ENCODE measurements at places on chromosomes 7 and 10.

DNA sequence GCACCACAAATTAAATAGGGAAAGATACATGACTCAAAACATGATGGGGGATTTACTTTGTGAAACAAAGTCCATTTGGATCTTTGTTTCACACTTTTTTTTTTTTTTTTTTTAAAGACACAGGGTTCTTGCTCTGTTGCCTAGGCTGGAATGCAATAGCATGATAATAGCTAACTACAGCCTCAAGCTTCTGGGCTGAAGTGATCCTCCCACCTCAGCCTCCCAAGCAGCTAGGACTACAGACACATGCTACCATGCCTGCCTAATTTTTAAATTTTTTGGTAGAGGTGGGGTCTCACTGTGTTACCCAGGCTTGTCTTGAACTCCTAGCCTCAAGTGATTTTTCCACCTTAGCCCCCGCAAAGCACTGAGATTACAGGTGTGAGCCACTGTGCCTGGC is 172.6 kb upstream of the KLF14 start:
- H3K4me3 ChIP-seq: no peak overlapping the region
- H3K27me3 ChIP-seq: no peaks in the 10 kb centered on the region
- peaks cover 7% of the 10 kb centered on the region for H3K4me1 ChIP-seq
- H3K27ac ChIP-seq: peak overlapping the region; percentile 41

DNA sequence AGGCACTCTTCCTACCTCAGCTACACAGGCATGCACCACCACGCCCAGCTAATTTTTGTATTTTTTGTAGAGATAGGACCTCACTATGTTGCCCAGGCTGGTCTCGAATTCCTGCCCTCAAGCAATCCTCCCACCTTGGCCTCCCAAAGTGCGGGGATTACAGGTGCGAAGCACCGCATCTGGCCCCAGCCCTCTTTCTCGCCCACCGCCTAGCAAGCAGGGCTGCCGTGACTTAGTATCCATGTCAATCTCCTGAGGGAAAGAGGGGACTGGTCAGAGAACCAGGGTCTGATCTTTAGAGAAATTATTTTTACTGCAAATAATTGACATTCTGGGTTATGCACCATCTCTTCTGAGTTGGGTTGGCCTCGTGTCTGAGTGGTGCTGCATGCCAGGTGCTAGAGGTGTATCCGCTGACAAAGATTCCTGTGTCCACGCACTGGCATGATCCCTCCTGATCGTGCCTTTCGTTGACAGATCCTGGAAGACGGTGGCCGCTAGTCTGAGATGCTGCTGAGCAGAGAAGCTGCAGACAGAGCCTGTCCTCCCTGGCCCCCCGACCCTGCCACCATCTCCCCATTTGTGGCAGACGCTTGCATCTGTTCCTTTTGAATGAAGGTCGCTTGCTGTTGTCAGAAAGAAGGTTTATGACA is 22.7 kb downstream of the WIPI2 start:
- no peaks in the 10 kb centered on the region for H3K27me3 ChIP-seq
- no peak overlapping the region for H3K27ac ChIP-seq
- peaks cover 74% of the 10 kb centered on the region for H3K36me3 ChIP-seq
- DNase-seq: no peak

DNA sequence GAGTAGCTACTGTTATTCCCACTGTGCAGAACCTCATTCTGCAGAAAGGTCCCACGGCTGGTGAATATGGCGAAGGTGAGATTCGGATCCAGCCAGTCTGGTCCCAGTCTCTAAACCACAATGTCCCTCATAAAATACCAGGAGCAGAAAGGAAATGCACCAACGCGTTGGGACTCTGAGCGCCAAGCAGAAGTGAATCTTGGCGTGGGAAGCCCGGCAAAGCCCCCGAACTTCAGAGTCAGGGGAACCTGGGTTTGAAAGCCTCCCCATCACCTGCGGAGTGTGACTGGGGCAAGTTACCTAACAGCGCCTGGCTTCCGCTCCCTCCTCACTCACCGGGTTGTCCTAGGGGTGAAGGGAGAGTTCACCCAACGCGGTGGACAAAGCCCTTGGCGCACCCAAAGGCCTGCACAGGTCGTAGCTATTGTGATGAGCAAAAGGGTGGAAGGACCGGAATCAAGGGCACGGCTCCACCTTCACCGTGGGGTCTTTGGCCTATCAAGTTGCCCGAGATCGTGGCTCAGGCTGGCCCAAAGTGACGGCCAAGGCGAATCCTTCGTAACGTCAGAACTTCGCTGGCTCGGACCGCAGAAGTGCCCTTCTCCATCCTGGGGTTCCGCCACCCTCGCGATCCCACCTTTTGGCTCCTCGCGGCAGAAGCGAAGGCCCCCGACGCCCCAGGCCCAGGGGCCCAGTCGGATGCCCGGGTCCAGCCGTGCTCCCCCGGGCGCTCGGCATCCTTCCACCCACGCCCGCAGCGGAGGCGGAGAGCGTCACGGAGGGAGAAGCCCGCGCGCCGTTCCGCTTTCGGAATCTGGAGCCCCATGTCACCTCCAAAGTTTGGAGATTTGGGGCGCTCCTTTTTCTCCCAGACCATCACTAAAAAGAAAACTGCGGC is 811 bp downstream of the RGS10 start:
- no peaks in the 10 kb centered on the region for H3K27me3 ChIP-seq
- peak overlapping the region; percentile 85 for H3K4me3 ChIP-seq

DNA sequence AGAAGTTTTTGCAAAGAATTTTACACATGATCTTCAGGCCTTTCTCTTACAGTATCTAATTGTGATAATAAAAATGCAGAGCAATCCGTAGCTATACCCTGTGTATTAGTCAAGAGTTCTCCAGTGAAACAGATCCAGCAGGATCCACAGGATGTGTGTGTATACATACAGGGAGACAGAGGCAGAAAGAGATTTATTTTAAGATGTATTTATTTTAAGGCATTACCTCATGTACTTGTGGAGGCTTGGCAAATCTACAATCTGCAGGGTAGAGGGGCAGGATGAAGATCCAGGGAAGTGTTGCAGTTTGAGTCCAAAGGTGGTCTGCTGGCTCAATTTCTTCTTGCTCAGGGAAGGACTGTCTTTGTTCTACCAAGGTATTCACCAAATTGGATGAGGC is 41.7 kb downstream of the ARHGAP12 start:
- H3K36me3 ChIP-seq: no peaks in the 10 kb centered on the region
- H3K27ac ChIP-seq: peak overlapping the region; percentile 53
- no peak for DNase-seq
- peaks cover 13% of the 10 kb centered on the region for H3K4me1 ChIP-seq
